ENCODE measurements at places on chromosomes 6 and 20. TPM values are rescaled to one million over a fixed set of nuclear protein-coding genes. Genes with fewer than 3 reads are reported as not detected.

Gene TCP1
- total RNA-seq, result 131 TPM

- DNase-seq, result no peak
Observed at GRCh38 chr20:5741089-5741488, 9.1 kb upstream of the SHLD1 start.

DNA sequence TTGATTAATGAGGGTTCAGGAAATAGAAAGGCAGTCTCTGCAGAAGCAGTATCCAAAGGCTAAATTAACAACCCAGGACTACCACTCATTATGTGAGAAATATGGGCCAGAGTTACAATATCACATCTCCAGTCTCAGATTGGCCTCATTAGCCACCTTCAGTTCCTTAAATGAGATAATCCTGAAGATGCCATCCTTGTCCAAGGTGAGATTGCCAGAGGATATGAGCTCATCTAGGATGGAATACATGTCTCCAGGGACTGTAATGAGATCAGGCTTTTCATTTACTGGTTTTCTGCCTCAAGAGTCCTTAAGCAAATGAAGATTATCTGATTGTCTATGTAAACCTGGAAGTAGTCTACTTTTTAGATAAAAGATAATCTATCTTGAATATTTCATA, 196.3 kb downstream of the FUT9 start:
- no peak for DNase-seq

DNA sequence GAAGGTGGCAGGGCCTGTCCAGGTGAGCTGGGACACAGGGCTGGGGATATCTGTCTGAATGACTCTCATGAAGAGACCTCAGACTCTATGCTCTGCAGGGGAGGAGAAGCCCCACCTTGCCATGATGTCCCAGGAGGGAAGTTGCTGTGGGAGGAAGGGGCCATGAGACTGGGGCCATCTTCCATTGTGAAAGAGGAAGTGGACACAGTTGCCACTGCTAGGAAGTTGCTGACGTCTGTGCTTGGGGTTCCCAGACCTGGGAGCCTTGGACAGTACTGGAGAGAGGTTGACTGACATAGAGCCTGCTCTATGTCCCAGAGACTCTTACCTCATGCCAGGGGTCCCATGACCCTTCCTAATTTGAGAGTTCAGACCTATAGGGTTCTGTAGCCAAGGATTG, 24.5 kb downstream of the SIRPB1 start:
- no peak for DNase-seq

- no peak for DNase-seq
Observed at GRCh38 chr20:48169650-48170225, 384.5 kb upstream of the SULF2 start.

GRCh38 chr20:20334489-20334888, 33.4 kb upstream of the INSM1 start:
- no peak for DNase-seq

GRCh38 chr6:53679446-53679933, 13.9 kb upstream of the KLHL31 start:
- DNase-seq, result no peak
